ENCODE measurements at places on chromosomes 2 and 18.

GRCh38 chr2:210782222-210782621, 225.8 kb downstream of the CPS1 start:
- no peak for DNase-seq

DNA sequence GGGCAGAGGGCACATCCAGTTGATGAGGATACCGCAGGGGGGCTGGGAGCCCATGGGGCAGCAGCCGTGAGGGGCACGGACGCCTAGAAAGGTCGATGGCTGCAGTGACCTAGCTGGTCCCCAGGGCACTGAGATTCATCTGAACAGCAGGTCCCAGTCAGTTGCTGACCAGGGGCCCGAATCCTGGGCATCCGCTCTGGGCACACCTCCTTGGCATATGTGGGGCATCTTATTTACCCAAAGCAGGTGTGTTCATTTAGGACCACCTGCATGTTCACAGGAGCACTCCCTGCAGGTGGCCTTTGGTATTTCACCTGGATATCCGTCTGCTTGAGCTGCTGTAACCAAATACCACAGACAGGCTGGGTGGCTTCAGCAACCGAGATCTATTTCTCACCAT, 72.0 kb upstream of the ODC1 start:
- no peak for DNase-seq

DNA sequence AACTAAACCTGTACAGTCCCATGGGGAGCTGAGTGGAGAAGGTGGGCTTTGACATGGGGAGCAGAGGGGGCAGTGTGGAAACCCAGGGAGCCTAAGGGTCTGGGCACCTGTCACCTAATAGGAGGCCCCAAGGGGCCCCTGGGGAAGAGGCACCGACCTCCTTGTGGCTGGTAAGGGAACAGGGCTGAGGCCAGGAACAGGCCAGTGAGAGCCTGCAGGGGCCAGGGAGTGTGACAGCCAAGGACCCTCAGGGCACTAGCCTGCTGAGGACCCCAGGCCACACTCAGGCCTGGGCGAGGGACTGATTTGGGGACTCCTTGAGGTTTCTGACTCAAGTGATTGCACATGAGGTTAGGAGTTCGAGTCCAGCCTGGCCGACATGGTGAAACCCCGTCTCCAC, 24.5 kb upstream of the ALPP start:
- DNase-seq = no peak

DNA sequence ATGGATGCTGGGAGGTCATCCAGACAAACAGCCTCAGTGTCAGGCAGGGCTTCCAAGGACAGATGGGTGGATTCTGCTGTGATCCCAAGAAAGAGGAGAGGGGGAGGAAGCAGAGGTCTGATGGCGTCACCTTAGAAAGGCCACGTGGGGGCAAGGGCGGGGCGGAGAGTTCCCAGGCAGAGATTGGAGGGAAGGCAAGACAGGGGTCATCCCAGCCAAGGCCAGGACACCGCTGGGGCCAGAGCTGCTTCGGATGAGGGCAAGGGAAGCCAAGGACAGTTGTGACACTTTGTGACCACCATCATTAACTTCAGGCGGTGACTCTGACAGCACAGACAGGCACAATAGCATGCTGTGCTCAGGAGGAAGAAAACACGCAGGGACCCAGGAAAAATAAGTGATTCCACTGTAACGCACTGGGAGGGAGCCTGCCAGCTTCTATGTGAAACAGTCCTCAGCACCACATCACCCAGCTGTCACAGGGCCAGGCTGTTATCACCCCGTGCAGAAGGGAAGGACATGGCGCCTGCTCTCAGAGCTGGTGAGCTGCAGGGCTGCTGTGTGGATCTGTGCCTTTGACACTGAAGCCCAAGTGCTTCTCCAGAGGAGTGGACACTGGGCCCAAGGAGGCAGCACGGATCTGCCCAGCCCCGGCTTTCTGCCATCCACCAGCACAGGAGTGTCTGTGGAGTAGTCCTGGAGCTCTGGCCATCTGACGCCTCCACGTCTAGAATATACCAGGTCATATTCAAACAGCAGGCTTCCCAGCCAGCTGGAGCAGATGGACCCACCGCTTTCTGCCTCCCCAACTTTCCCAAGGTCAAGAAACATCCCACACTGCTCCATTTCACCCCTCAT, 204.1 kb downstream of the NDUFA10 start:
- no peak for DNase-seq

- DNase-seq = no peak
Observed at GRCh38 chr2:10635430-10635829, 54.3 kb downstream of the NOL10 start.

- no peak for DNase-seq
Observed at GRCh38 chr18:50527636-50528307, 32.1 kb upstream of the MAPK4 start.

- DNase-seq = no peak
Observed at GRCh38 chr2:231524477-231525247, 5.6 kb downstream of the NMUR1 start.

- DNase-seq = no peak
Observed at GRCh38 chr18:28963481-28963880, 786.6 kb upstream of the CDH2 start.

DNA sequence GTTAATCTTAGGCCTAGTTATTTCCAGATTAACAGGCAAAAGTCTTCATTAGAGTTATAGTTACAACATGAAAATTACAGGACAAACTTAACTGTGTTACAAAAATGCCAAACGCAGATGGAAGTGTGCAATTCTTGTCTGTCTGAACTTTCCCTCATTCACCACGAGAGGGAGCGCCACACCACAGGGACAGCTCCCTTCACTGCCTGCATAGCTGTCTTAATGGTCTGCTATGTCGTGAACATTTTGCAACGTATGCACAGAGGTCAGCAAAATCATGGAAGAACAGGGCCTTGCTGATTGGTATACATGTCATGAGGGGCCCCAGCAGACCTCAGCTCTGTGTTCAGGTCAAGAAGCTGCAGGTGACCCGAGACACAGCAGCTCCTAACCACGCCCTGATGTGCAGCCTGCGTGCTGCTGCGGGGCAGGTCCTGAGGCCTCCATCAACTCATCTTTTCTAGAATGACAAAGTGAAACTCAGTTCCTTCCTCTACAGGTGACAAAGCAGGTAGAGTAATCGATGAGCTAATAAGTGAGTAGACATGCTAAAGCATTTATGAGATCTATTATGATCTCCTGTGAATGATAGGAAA, 78.8 kb upstream of the ATP8B1 start:
- peak; percentile 50 for DNase-seq

- DNase-seq = no peak
Observed at GRCh38 chr18:25327584-25327983, 24.4 kb downstream of the ZNF521 start.

- peak; percentile 59 for DNase-seq
Observed at GRCh38 chr2:200509612-200510433, at the start of gene KCTD18. Gene KCTD18 (minus strand): TSS chr2:200510068. CDS start chr2:200507016, 3,052 bp downstream.

- DNase-seq = no peak
Observed at GRCh38 chr2:182867426-182868053, 1.1 kb upstream of the FRZB start.

GRCh38 chr2:42296226-42296625, 64.8 kb downstream of the COX7A2L start:
- DNase-seq = no peak

DNA sequence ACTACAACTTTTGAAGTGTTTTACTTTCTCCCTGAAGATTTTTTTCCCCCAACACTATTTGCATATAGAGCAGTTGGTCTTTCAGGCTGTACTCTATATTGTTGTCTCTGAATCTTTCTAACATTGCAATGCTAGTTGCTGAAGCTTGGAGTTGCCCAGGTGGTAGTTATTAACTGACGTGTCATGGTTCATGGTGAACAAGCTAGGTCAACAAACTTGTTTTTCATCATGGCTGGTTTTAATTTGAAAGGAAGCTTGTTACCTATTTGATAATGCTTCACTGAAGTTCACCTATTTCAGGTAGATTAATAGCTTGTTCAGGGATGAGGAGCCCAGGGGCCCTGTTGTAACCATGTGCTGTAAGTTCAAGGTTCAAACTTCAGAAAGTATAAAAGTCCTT, 158.8 kb upstream of the ZEB2 start:
- DNase-seq = no peak

DNA sequence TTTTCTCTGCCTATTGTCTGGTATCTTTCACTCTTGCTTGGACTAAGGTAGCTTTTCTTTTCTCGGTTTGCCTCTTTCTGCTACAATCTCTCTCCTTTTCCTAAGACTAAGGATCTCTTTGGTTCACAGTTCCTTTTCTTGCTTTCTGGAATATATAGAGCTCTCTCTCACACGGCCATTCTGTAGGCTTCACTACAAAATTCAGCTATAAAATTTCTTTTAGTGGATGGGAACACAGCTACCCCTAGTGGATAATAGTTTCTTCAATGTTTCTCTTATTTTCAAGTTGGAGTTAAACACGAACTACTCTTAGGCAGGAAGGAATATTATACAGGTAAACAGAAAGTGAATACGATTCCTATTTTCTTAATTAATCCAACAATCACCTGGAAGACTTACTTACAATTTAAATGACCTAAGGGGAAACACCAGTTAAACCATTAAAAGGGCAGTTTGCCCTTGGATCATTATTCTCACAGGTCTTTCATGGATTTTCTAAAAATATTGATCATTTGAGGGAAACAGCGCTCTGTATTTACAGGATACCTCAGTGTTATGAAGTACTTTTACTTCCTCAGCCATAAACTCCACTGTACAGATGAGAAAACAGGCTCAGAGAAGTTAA, 140.5 kb downstream of the LRP2 start:
- DNase-seq = peak; percentile 53

- no peak for DNase-seq
Observed at GRCh38 chr2:120531365-120531764, 185.4 kb downstream of the INHBB start.

- DNase-seq = peak; percentile 93
Observed at GRCh38 chr18:3526421-3527354, 76.7 kb downstream of the TGIF1 start.

GRCh38 chr18:6411382-6411781, 3.3 kb downstream of the L3MBTL4 start:
- DNase-seq = peak; percentile 49

DNA sequence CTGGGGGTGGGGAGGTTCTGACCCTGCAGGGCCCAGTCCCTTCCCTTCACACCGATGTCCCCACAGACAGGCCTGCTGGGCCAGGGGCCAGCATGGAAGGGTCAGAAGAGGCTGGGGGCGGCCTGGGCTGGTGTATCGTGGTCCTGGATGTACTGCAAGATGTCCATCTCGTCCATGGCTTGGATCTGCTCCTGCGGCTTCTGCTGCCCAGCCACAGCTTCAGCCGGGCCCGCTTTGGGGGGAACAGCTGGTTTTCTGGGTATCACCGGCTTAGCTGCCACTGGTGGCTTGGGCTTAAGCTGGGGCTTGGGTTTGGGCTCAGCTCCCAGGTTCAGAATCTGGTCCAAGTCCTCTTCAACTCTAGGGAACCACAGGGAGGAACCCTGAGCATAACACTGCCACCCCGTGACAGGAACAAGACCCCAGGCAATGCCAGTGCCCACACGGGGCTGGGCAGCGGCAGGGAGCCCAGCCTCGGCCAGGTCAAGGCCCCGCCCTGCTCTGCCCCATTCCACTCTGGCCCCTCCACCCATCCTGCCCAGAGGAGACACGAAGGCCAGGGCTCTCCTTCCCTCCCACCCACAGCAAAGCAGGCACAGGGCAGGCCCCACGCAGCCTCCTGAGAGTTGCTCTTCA, 31.9 kb downstream of the HS1BP3 start:
- DNase-seq = no peak

GRCh38 chr2:102737431-102737830, 24.4 kb upstream of the TMEM182 start:
- no peak for DNase-seq

DNA sequence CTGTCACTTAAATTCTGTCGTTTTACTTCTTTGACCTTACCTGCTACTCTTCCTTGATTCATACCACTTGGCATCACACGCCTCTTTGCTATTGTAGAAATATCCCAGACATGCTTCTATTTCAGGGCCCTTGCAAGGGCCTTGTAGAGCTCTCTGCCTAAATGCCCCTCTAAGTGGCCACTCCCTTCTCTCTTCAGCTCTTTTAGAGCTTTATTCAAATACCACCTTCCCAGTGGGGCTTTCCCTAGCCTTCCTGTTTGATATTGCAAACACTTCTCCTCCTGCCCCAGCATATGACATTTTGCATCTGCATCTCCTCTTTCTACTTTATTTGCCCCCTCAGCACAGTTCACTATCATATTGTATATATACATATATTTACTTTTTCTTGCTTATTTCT, 54.0 kb downstream of the PELI1 start:
- DNase-seq = no peak

DNA sequence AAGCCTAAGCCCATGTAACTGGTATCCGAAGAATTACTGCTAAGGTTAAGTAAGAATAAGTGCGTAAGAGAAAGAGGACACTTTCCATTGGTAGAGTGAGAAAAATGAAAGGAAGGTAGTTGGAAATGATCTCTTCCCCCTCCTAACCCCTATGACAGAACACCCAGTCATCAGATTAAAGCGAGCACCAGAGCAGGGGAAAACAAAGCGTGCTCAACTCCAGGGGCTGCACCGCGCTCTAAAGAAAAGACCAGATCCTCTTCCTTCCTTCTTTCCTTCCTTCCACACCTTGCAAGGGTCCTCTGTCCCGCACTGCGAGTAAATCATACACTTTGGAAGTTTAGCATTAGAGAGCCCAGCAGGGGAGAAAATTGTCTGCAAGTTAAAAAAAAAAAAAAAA, 971 bp upstream of the CDH7 start:
- DNase-seq = no peak

GRCh38 chr18:38077229-38077628, 511.6 kb upstream of the CELF4 start:
- no peak for DNase-seq

- DNase-seq = no peak
Observed at GRCh38 chr2:20557226-20557625, 93.7 kb downstream of the HS1BP3 start.

- no peak for DNase-seq
Observed at GRCh38 chr18:80106482-80107051, 2.5 kb upstream of the ADNP2 start.

- no peak for DNase-seq
Observed at GRCh38 chr2:75058427-75058826, 100.0 kb downstream of the POLE4 start.

GRCh38 chr2:207504513-207505170, 25.1 kb upstream of the CREB1 start:
- DNase-seq = no peak

DNA sequence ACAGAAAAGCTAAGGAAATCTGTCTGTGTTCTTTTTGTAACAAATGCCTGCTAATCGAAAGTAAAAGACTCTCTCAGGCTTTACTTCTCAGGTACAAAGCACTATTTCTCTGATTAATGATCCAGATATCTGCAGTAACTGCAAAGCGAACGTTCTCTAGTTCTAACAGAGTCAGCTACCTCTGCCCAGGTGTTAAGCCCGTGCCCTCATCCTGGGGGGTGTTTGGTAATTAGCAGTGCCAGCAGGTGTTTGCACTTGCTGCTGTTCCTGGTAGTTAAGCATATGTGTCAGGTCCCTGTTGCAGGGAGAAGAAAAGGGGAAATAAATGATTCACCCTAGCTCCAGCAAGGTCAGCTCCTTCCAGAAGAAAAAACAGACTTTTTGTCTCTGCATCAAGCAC, 58.8 kb upstream of the CRIM1 start:
- no peak for DNase-seq
